Stimulated activated CD8-positive, alpha-beta memory T cell treated with anti-CD3 and anti-CD28 coated beads, Interleukin-4, amount 100 ng/mL, for 1 hour (primary cell): ENCODE measurements at places on chromosomes 7 and 10.

DNA sequence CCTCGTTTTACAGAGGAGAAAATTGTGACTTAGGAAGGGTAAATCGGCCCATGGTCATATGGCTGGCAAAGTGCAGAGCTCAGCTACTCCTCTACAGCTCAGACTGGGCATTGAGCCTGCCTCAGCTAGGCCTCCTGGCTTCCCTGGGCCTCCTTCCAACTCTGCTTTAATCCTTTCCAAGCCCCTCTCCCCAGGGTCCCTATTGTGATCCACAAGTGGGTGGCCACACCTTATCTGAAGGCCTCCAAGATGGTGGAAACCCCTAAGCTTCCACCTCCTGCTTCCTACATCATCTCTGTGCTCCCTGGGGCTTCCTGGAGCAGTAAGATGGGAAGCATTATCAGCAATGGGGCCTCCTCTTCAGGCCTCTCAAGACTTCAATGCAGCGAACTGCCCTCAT is 3.0 kb upstream of the LGI1 start:
- no peak for DNase-seq

DNA sequence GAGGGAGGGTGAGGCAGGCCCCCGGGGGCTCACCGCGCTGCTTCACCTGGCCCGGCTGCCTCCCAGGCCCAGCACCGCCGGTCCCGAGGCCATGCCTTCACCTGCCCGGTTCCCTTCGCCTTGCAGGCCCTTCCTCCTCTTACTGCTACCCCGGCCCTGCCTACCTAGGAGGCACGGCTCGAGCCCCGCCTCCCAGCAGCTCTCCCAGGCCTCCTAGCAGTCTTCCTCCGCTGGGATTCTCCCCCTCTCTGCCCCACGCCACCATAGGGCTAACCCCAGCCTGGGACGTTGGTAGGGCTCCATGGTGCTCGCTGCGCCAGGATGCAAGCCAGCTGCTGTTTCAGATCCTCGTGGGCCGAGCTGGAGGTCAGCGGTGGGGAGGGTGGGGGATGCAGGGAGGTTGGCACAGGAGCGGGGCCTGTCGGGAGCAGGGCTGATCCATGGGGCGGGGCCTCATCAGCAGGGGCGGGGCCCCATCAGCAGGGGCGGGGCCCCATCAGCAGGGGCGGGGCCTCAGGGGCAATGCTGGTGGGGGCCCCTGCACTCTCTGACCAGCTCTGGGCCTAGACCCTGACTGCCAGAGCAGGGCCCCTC is 63.3 kb downstream of the RASGEF1A start:
- DNase-seq = no peak

DNA sequence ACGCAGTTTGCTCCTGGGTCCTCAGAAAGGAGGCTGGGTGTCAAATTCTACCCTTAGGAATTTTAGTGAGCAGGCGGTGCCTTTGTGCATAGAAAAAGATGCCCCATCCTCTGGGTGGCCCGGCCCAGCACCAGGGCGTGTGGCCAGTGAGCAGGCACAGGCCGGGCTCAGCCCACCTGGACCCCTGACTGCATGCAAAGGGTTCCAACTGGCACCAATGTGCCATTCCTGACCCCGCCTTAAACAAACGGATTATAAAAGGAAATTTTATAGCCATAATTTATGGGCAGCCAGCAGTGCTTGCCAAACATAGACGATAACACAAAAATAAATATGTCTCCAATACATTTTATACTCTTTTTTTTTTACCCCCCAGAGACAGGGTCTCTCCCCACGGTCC is 40.1 kb upstream of the GNA12 start:
- DNase-seq = no peak

- no peak for DNase-seq
Measured at GRCh38 chr10:69957886-69958555, 94.6 kb upstream of the MACROH2A2 start.

GRCh38 chr10:110841767-110842267 is 29.9 kb upstream of the PDCD4 start:
- DNase-seq = no peak
